ENCODE measurements at places on chromosomes 7 and 10.

DNA sequence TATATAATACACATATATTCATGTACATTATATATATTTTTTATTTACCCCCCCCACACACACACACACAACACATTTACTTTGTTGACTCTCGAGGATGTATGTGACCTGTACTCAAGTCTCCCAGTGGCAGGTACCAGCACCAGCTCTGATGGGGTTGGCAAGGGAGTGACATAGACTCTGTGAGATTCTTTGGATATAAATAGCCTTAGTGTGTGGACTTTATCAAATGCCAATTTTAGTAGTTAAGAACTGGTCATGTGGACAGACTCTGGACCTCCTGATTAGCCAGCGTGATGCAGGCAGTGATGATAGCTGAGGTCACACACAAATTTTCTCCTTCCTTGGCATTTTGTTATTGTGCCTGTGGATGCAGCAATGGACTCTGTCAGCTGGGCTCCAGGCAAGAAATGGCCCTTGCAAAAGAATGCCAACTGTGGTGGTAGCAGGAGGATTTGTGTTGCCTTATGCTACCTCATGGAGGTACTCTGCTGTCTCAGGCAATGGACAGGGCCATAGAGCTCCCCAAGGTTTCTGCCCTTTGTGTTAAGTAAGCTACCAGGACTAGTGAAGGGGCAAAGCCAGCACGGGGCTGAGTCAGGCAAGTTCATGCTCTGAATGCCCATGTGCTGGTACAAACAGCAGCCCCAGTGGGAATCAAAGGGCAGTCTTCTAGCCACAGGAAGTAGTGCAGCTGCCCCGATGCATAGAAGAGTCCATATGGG, 224.6 kb upstream of the ZWINT start:
- DNase-seq = no peak

DNA sequence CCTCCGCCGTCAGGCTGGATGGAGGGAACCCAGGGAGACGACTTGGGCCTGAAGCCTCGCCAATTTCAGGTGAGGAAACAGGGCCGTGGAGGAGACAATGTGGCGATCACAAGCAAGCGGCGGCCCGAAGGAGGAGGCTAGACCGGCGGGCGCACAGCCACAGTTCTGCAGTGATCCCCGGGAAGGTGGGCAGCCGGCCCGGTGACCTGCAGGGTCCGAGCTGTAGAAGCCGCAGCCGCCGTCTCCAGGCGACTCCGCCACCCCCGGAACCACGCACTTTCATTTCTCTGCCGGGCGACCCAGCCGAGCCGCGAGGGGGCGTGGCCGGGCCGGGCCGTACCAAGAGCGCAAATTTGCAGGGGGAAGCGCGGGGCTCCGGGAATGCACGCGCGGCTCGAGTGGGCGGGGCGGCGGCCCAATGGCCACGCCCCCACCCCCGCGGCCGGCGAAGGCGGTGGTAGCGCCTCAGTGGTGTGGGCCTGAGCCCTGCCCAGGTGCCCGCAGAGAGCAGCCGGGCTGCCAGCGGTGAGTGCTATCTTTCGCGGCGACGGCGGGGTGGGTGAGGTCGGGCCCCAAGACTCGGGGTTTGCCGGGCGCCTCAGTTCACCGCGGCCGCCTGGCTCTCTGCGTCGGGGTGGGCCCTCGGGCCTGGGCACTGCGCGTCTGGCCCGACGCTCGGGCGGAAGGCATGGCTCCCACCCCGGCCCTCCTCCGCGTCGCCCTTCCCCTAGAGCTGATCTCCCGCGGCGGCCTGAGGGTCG, at the start of gene POR:
TSS of gene POR (plus strand) at position 501 of the 761 bp plus-strand sequence. CDS start 38,847 bp downstream, outside the sequence.
- peak; percentile 94 for DNase-seq

- no peak for DNase-seq
Observed at GRCh38 chr10:58579011-58579655, 66.5 kb downstream of the BICC1 start.

- DNase-seq = no peak
Observed at GRCh38 chr7:51311166-51311565, 5.4 kb downstream of the COBL start.

GRCh38 chr7:55110282-55110992, 91.6 kb downstream of the EGFR start:
- DNase-seq = no peak

DNA sequence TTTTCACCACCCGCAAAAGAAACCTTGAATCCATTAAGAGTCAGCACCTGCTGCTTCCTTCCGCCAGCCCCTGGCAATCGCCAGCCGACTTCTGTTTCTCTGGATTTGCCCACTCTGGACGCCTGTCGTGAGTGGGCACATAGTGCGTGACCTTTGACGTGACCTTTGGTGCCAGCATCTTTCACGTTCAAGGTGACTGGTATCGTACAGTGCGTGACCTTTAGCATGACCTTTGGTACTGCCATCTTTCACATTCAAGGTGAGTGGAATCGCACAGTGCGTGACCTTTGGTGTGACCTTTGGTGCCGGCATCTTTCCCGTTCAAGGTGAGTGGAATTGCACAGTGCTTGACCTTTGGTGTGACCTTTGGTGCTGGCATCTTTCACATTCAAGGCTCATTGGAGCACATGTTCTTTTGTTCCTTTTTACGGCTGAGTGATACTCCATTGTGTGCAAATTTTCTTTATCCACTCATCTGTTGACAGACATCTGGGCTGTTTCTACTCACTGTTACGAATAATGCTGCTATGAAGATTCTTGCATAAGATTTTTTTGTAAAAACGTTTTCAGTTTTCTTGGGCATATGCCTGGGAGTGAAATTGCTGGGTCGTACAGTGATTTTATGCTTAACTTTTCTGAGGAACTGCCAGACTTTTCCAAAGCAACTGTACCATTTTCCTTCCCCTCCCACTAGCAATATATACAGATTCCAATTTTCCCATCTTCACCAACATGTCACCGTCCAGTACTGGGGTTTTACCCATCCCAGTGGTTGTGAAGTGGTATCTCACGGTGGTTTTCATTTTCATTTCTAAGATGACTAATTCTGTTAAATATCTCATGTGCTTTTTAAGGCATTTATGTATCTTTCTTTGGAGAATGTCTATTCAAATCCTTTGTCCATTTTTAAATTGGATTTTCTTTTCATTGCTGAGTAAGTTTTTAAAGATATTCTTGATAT, 145.3 kb downstream of the DIP2C start:
- DNase-seq = no peak

Data from PC-3 (cell line).